Left cardiac atrium (tissue), 4 donors: ENCODE measurements at places on chromosomes 11 and 22.

DNA sequence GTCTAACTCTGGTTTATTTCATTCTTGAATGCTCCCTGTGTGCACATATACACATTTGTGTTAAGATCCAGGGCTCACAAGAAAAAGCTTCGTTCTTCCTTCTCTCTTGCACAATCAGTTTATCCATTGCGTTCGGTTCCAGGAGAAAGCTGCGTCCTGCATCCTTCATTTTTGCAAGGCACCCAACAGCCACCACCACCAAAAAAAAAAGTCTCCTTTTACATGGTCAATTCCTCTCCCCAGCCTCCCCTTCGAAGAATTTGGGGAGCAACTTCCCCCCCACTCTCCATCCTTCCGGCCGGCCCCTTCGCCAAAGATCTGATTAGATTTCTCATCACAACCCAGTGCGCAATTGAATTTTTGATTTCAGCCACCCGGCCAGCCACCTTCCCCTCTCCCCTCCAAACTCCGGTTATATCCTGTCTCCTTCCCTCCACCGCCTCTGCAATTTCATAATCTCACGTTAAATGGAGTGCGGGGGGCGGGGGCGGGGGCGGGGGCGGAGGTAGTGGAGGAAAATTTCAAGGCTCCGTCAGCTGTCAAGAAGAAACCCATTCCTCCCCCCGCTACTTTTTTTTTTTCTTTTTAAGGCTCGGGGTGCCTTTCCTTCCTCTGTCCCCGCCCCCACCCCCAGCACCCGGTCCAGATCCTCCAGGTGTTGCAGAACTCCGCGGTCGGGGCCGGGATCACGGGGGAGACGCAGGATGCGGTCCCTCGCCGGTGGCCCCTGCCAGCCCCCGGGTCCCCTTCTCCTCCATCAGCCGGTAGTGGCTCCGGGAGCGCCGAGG, 1166.5 kb downstream of the LRRC4C start:
- no peak for DNase-seq

DNA sequence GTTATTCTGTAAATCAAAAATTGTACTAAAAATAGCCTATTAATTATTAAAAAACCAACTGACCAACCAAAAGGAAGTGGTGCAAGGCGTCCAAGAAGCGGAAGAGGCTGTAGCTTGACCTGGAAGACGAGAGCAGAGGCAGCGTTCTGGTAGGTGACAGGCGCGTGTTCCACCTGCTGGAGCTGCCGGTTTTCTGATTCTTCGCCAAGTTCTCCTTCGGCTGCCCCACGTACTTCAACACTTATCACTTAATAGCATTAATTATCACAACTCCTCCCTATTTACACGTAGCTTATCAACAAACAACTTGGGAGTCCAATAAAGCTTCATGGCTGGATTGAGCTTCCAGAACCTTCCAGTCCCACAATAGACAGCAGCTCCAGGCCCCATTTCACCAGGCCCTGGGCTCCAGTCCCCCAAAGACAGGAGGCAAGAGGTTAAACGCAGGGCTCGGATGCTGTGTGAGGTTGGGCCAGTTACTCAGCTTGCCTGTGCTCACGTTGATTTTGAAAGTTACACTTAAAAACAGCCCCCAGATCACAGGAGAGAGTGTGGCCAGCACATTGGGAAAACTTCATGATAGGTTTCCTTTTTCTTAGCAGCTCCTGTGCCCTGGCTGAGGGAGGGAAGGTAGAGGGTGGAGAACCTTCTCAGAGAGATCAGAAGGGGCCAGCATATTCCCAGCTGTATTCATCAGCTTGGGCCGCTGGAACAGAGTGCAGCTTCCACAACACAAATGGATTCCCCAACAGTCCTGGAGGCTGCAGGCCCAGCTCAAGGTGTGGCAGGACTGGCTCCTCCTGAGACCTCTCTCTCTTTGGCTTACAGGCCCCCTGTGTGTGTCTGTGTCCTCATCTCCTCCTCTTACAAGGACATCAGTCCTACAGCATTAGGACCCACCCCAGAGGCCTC, 54.2 kb upstream of the FGF3 start:
- peak; percentile 4 for DNase-seq

GRCh38 chr22:36384766-36385481, 2.8 kb downstream of the MYH9 start:
- DNase-seq, result peak; percentile 40

GRCh38 chr11:70698871-70699270, 300.5 kb downstream of the CTTN start:
- no peak for DNase-seq

DNA sequence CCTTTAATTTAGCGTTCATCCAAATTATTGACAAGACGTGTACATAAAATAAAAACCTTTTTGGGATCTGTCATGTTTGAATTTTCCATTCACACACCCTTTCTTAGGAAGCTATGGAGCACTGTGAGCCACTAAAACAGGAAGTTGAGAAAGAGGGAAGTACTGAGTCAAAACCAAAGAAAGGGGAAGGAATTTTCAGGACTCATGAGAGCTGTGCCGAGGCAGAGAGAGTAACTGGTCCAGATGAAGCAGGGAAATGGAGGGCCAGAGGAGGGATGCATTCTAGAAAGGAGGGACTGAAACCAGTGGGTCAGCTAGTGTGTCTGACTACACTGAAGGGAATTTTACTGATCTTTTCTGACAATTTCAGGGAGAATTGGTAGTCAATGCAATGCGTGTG, 24.9 kb downstream of the APLP2 start:
- DNase-seq, result no peak

GRCh38 chr11:96282625-96283220, 60.3 kb downstream of the MAML2 start:
- DNase-seq, result no peak

DNA sequence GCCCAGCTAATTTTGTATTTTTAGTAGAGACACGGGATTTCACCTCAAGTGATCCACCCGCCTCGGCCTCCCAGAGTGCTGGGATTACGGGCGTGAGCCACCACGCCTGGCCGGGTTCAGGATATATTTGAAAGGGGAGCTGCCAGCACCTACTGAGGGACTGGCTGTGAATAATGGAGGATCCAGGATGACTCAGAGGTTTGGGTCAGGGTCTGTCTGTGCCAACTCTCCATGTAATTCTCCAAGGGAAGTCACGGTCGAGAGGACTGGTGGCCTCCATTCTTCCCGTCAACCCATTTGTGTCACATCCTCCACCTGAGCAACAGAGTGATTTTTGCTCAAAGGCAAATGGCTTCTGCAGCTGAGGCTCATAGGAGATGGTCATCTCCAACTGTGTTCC, 3.6 kb upstream of the ARRB1 start:
- DNase-seq, result no peak

- DNase-seq, result no peak
Observed at GRCh38 chr11:15336021-15336420, 221.3 kb downstream of the INSC start.
